Activated CD8-positive, alpha-beta T cell treated with anti-CD3 and anti-CD28 coated beads for 36 hours (primary cell): ENCODE measurements at places on chromosomes 3 and 15. TPM values are rescaled to one million over a fixed set of nuclear protein-coding genes. Genes with fewer than 3 reads are reported as not detected.
A peak's percentile ranks its signal among the peaks of the same experiment; 100 is the strongest.

CD96 gene
- total RNA-seq = 147 TPM

CRABP1 gene
- total RNA-seq = not detected

DNA sequence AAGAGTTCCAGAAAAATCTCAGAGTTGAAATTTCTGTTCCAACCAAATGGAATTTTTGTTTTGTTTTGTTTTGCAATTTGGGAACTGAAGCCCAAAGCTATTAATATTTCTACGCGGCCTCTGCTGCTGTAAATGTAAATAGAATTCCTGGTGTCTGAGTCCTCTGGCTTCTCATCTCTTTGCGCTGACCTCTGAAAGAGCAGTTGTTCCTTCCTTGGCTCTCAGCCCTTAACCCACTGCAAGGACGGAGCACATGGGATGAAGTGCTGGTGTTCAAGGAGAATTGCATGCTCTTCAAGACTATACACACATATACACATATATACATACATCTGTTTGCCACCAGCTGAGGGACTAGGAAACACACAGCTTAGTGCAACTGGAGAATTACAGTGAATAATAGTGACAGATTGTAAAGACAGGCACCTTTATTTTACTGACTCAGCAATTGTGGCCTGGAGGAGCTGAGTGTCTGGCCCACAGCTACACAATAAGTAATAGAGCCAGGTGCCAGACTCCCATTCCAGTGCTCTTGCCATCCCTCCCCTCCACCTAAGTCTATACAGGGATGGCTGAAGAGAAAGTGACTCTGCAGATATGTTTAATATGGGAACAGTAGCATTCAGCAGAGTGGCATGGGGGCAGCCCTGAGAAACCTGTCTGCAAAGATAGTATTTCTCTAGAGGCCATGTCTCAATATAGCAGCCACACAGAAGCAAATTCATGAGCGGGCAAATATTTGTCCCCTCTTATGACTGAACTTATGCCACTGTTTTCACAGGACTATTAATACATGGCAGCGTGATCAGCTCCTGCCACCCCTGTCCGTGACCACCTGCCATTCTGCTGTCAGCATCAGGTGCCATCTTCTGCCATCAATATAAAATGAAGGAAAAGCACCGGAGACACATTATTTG lies 42.3 kb downstream of the NEK10 start:
- DNase-seq = no peak

- no peak for DNase-seq
Observed at GRCh38 chr15:87949151-87949574, 307.4 kb downstream of the NTRK3 start.

GRCh38 chr3:184172681-184173373 lies 1.8 kb upstream of the AP2M1 start:
- DNase-seq = no peak

DNA sequence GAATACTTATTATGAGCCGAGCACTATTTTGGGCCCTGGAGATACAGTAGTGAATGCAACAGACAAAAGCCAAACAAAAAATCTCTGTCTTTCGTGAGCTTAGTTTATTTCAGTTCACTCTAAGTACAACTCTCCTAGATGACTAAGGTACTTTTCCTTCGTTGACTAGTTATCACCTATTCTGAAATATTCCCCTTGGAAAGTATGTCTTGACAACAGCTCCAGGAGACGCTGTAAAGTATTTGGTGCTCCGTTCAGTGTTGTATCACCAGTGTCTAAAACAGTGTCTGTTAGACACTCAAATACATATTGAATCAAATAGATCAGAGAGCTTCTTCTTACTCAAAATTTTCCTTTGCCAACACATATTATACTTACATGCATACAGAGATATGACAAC lies 119.6 kb downstream of the TFDP2 start:
- DNase-seq = no peak

DNA sequence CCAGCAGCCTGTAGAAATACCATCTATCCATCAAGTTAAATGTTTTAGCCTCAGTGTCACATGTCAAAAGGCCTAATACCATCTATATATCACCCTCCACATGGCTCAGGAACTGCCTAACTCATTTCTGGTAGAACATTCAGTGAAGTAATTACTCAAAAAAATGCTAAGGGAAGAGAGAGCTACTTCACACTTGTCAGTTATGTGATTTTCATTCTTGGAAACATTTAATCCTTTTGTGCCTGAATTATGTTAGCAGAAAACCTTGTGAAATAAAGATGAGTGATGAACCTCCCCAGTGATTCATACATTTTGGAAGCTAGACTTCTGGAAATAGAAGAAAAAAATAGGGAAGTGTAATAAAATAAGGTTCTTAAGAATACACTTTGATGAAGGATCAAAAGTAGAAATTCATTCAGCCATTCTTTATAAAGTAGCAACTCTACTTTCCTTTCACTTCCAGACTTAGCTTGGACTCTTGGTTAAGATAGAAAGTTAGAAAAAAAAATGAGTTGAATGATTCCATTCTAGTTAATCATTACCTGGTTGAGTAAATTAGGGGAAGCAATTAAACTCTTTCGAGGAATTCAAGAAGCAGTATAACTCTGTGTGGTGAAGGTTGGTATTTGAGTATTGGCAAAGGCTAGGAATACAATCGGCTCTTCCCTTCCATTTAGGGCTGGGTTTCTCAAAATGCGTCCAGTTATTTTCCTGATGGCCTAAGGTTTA lies 3.6 kb downstream of the OTOL1 start:
- no peak for DNase-seq

- no peak for DNase-seq
Observed at GRCh38 chr3:1540686-1541085, 447.9 kb downstream of the CNTN6 start.

DNA sequence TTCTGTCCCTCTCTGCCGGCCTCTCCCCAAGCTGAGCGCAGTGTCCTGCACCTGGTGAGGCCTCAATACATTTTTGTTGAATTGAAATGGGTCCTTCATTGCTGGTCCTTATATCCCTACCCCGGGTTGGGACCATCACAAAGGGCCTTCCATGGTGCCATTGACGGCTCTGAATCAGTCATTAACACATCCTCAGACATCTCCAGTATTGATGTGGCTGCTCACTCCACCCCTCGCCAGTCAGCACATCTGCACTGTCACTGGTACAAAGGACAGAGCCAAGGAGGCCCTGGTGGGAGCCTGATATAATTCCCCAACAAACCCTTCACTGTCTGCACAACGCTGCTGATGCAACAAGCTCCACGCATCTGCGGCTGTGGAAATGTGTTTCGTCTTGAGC lies 191.6 kb upstream of the TOPAZ1 start:
- no peak for DNase-seq

GRCh38 chr3:113286524-113286923 lies 75.2 kb downstream of the BOC start:
- DNase-seq = no peak

DNA sequence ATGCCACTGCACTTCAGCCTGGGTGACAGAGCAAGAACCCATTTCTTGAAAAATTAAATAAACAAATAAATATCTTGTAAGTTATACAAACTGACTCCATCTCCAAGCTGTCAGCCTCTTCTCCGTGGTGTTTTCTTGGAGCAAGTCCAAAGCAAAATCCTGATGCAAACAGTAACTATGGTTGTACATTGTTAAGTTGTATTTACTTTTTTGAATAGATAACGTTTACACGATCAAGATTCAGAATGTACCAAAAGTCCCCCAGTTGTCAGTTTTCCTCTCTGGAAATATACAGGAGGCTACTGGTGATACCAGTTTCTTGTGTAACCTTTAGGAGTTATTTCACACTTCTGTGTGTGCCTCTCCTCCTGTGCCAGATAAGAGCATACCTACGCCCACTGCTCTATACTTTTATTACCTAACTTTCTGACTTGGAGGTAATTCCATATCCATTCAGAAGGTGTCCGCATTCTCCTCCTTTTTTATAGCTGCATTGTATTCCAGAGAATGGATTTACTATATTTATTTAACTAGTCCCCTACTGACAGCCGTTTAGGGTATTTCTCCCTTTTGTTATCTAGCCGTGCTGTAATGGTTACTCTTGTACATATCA lies 14.2 kb downstream of the CMTM7 start:
- no peak for DNase-seq

GRCh38 chr15:27214961-27215360 lies 244.0 kb downstream of the GABRG3 start:
- no peak for DNase-seq

DNA sequence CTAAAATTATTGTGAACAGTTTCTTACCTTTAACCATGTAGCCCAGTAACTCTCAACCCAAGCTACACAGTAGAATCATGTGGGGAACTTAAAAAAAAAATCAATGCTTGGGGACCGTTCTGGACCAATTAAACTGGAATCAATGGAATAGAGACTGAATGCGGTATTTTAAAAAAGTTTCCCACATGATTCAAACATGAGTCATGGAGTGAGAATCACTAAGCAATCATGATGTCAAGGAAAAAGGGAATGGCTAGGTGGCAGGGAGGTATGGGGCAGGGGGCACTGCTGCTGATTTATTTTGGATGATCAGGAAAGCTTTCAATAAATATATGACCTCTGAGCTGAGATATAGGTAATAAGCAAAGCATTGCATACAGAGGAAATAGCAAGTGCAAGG lies 250.5 kb upstream of the RORA start:
- DNase-seq = no peak

DNA sequence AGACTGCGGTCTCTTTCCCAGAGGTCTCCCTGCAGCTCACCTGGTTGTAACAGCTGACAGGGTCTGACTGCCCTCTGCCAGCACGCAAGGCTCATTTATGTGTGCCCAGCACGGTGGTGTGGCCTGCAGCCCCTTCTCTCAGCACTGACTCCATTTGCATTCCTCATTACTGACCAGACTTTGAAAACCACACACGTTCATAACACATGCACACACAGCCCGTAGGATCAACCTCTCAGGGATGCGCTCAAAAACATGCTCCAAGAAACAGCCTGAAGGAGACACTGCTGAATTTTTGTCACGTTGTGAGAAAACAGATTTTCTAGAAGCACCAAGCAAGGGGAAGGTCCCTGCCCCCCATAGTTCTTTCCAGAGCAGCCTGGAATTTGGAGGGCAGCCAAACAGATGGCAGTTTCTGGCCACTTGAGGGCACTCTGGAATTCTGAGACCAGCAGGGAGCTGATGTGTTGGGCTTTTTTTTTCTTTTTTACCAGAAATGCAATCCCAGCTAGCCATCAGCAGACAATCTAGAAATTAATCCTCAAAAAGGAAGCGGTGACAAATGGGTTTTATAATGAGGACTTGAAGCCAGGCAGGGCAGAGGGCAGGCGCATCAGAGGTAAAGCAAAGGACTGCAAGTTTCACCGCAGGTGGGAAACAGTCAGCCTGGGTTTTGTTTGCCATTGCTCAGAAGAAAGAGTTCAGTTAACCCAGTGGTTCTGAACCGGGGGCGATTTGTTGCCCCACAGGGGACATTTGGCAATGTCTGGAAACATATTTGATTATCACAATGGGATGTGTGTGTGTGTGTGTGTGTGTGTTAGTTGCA lies 170.5 kb upstream of the PROK2 start:
- DNase-seq = peak; percentile 58

GRCh38 chr3:179655236-179655635 lies 2.4 kb downstream of the USP13 start:
- no peak for DNase-seq

DNA sequence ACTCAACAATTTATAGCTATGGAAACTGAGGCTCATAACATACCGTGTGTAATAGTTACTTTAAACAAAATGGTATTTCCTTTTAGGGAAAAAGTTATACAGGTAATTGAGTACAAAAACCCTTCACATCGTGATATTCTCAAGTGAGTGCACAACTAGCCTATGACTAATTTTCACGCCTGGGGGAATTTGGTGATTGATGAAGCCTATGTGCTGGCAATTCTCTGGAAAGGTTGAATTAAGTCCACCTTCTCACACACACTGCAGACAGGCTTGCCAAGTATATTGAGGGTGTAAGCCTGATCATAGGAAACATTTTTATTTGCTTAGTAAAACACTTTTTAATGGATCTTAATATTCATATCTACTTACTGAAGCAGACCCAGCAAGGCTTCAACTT lies 41.3 kb upstream of the ROBO2 start:
- DNase-seq = no peak

DNA sequence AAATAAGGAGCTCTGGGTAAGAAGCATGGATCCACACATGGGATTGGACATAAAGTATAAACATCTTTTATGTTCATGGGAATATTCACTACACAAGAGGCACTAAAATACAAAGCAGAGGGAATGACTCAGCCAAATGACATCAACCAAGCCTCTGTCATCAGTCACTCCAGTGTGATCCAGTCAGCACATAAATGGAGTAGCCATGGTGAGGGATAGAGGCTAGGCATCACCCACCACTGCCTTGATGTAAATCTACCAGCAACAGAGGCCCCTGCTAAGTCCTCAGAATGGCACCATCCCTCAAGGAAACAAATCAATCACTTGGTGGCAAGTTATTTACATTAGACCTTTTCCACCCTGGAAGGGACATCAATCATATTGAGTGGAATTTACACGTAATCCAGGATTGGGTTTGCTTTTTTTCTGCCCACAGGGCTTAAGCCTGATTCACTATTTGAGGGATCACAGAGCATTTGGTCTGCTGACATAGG lies 27.2 kb downstream of the VEPH1 start:
- DNase-seq = no peak
